Foreskin keratinocyte (primary cell): ENCODE measurements at places on chromosomes 16 and 17. TPM values are rescaled to one million over a fixed set of nuclear protein-coding genes. Genes with fewer than 3 reads are reported as not detected.

The TPPP3 gene
- total RNA-seq, result 0.07 TPM in 1 of 2 replicates, not detected in the other

The ANKFN1 gene
- not detected in 2 replicates for total RNA-seq

The WRAP53 gene
- 20.0 and 26.9 TPM in 2 replicates for total RNA-seq

The VPS35L gene
- total RNA-seq, result 35.6 and 41.3 TPM in 2 replicates

The TNFRSF13B gene
- total RNA-seq, result not detected in 2 replicates

The TNFRSF12A gene
- 435 and 449 TPM in 2 replicates for total RNA-seq

The CTRB1 gene
- not detected in 2 replicates for total RNA-seq

The DPEP3 gene
- total RNA-seq, result not detected in 2 replicates

The MEOX1 gene
- 0.17 and 0.18 TPM in 2 replicates for total RNA-seq

The MYBBP1A gene
- total RNA-seq, result 76.5 and 89.3 TPM in 2 replicates

The PIK3R5 gene
- total RNA-seq, result not detected in 2 replicates

The CD2BP2 gene
- 60.4 and 62.5 TPM in 2 replicates for total RNA-seq

The EPN3 gene
- total RNA-seq, result 124 and 225 TPM in 2 replicates

- no peak for DNase-seq
These were observed 329 bp downstream of the SMARCD2 start for GRCh38 chr17:63842173-63842539.

- DNase-seq, result peak; percentile 76
These were observed 12.4 kb downstream of the STX1B start for GRCh38 chr16:30997725-30998711.

DNA sequence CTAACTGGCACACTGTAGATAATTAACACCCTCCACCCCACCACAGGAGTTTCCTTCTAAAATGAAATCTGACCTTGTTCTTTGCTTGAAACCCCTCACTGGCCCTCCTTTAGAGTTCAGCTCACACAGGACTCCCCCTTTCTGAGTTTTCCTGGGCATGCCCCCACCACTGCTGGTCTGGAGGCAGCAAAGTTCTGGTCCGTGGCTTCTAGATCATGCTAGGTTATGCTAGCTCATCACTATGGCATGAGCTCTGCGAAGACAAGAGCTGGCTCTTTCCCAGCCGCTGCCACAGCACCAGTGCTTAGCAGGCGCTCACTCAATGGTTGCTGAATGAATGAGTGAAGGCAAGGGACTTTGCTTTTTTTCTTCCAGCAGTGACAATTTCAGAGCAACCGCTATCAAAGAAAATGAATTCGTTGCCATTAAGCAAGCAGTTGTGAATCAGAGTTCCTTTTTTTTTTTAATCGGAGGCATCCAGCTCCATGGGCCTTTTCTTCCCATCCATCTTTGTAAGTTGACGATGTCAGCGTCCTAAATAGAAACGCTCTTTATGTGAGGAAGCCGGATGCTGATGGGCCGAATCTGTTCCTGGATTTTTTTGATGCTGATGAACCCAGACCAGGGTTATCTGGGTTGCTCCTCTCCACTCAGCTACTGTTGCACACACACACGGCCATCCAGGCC lies 80.8 kb upstream of the NOL11 start:
- peak; percentile 18 for DNase-seq

GRCh38 chr17:49637050-49637449 lies 40.8 kb downstream of the SPOP start:
- no peak for DNase-seq

GRCh38 chr16:59469266-59469665 lies 735.1 kb upstream of the GOT2 start:
- no peak for DNase-seq

DNA sequence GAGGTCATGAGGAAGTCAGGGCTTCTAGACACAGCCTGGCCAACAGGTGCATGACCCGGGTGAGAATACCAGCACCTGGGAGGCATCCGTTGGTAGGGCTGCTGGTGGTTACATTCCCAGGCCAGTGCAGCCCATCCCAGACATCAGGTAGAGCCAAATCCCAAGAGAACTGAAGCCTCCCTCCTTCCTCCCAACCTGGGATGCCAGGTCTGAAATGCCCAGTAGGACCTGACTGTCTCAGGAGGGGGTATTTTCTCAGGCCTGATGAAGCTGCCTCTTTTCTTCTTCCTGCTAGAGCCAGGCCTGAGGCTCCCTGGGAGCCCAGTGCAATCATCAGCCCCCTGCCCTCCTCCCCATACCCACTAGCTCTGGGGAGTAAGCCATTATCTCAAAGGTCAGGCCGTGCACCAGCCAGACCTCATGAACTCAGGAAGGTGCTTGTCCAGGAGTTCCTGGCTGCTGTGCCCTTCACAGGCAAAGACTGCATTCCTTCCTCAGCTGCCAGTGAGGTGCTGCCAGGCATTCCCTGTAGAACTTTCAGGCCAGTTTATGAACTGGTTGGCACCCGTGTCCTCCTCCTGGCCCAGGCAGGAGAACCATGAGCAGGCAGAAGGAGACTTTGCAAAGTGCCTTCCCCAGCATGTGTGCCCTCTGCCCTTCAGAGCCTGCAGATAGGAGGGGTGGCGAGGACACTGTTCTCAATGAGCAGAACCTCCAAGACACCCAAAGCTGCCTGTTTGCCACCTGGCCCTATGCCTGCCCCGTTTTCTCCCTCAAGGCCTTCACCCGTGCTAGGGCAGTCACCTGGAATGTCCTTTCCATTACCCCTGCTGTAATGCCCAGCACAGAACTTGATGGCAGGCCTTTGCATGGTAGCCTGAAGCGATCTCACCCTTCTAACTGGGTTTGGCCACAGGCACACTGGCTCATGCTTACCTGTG lies 7.6 kb downstream of the TBX2 start:
- no peak for DNase-seq

DNA sequence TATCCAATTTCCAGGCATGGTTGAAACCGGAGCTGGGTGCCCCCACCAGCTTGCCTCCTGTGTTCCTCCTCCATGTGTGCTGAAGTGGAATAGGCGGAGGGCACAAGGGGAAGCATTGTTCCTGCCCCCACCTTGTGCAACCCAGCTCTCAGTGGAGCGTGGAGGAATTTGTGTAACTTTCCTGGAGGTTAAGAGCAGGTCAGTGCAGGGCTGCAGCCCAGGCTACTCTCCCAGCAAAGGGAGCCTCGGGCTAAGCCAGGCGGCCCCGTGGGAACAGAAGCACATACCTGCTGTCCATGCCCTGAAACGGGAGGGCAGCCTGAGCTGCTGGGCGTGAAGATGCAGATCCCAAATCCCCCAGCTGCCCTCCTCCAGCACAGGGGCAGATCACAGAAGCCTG lies 158.8 kb upstream of the LHX1 start:
- DNase-seq, result no peak

DNA sequence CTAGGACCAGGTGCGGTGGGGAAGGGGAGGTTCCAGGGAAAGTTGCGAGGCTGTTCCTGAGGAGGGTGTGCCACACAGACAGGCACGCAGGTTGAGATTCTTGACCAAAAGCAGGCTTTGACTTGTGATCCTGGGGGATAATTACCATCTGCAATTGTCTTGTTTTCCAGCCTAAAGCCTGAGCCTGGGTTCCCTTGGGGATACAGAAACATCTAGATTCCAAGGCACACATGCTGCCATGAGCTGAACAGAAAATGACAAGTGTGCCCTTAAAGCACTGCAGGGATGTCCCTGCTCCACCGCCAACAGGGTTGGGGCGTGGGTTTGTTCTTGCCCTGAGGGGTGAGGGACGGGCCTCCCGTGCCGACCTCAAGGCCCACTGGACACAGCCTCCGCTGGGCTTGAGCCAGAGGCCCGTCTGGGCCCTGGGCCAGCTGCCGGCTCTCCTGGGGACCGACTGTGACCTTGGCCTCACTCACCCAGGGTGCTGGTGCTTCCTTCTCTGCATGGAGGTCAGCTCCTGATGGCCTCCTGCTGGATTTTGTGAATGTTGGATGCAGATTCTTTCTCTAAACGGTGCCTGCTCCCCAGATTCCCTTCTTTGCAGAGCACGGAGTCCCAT lies 14.0 kb downstream of the CA5A start:
- DNase-seq, result no peak

GRCh38 chr17:73508931-73509605 lies 135.2 kb downstream of the SDK2 start:
- no peak for DNase-seq

GRCh38 chr16:97822-98221 lies 19.8 kb downstream of the MPG start:
- DNase-seq, result no peak

DNA sequence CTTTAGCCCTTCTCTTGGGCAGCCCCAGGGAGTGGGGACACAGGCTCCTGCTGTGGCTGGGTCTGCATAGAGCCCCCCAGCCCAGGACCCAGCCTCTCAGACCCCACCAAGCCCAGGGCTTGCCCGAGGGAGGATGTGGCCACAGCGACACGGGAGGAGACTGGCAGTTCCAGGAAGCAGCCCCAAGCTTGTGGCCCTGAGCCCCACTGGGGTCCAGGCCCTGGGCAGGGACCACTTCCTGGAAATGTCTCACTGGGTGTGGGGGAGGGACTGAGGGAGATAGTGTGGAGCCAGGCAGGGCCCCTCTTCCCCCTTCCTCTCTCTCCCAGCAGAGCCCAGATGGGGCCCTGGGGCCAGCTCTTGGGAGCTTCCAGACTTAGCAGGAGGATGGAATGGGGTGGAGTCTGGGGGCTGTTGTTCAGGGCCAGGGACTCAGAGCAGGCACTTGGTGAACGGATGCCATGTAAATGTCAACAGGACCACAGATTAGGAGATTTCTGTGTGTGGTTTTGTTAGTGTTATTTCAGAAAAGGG lies 35.3 kb downstream of the ADGRG5 start:
- no peak for DNase-seq

GRCh38 chr16:56226187-56226586 lies 34.9 kb downstream of the GNAO1 start:
- DNase-seq, result no peak

GRCh38 chr16:78218856-78219651 lies 119.6 kb downstream of the WWOX start:
- DNase-seq, result no peak

DNA sequence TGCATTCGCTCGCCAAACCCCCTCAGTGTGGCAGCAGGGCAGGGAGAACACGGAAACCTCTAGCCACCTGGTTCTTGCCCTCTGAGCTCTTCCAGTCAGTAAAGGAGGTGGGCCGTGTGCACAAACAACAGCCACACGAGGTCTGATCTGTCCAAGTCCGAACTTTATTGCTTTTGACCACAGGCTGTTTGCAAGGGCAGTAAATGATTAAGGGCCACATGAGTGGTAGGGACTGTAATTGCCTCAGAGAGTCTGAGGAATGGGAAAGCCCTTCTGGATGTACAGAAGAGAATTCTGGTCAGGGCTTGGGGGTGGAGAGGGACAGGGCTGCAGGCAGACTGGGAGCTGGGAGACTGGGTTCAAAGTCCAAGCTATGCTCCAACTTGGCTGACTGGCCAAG lies 75.7 kb upstream of the LHX1 start:
- DNase-seq, result no peak

GRCh38 chr17:17725011-17725751 lies 43.9 kb downstream of the RAI1 start:
- no peak for DNase-seq

GRCh38 chr16:48393485-48394354 lies 8.5 kb upstream of the SIAH1 start:
- DNase-seq, result no peak

DNA sequence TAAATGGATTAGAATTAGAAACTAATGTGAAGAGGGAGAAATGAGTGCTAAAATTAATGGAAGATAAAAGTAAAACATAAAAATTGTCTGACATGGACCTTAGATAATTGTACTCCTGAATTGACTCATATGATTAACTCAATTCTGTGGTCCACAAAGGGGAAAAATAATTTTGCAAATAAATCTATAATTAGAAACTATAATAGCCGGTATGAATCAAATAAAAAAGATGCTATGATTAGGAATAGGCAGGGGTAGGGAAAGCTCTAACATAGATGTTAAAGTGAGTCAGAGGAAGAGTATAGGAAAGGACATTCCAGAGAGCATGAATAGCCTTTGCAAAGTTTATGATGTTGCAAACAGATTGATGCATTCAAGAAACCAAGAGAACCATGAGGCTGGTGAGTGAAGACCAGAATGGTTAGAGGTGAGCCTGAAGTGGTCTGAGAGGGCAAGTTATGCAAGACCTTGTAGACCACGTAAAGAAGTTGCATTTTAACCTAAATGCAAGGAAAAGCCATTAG lies 262.1 kb upstream of the CA10 start:
- no peak for DNase-seq

DNA sequence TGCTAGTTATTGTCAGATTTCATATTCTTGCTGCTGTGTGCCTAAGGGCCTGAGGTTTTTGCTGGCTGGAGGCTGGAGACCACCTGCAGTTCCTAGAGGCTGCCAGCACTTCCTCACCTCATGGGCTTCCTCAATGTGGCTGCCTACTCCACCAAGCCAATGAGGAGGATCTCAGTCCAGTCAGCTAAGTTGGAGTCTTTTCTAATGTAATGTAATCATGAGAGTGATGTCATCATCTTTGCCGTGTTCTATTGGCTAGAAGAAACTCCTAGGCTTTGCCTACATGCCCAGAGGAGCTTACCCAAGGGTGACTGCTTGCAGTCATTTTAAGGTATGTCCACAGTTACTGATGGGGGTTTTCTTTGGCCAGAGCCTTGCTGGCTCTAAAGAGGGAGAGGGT lies 53.0 kb downstream of the SOCS3 start:
- no peak for DNase-seq

DNA sequence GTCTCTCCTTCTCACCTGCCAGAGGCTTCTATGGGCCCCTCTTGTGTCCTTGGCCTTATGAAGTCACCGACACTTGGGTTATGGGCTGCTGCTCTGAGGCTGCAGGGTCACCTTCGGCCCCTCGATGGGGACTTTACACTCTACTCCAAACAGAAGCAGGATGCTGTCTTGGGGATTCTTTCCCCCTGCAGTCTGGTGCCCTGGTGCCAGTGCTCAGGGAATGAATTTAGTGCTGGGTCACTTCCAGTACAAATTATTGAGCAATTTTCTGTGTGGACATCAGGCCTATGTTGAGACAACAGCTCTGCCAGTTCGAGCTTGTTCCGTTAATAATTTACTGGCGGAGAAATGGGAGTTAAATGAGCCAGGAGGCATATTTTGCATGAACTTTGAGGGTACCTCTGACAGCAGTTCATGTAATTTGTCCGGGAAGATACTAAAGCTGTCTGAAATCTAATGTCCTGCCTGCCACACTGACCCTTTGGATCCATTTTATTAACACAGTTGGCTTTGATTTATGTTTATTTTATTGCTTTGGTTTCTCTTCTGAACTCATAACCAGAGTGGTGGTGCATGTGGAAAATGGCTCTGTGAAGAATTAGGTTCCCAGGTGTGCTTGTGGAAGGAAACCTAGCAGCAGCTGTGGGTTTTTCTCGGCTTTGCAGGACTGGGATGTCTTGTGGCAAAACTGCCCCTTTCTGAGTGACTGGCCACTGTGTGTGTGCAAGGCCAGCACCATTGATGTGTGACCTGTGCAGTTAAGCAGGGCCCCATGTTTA lies 34.1 kb upstream of the DHX8 start:
- peak; percentile 26 for DNase-seq

GRCh38 chr17:43327421-43327820 lies 71.4 kb upstream of the ARL4D start:
- DNase-seq, result no peak

GRCh38 chr17:4395111-4395478 lies 28.6 kb upstream of the UBE2G1 start:
- DNase-seq, result no peak
